Activated CD8-positive, alpha-beta memory T cell treated with anti-CD3 and anti-CD28 coated beads, Interleukin-2, amount 10 ng/mL, durations not matched to agents 7 days and 5 days (primary cell): ENCODE measurements at places on chromosomes 13 and 19. TPM values are rescaled to one million over a fixed set of nuclear protein-coding genes. Genes with fewer than 3 reads are reported as not detected.

GRCh38 chr13:110123041-110123809 lies 183.7 kb downstream of the COL4A1 start:
- DNase-seq, result no peak

GRCh38 chr19:11552666-11553372 lies 6.2 kb downstream of the ELOF1 start:
- DNase-seq, result no peak

GRCh38 chr13:26509491-26509890 lies 48.0 kb upstream of the WASF3 start:
- DNase-seq, result no peak

- no peak for DNase-seq
Measured at GRCh38 chr13:75129331-75129730, 352.6 kb downstream of the TBC1D4 start.

GRCh38 chr19:17424743-17425365 lies 5.0 kb downstream of the MVB12A start:
- DNase-seq, result no peak

GRCh38 chr19:38561658-38562057 lies 56.1 kb downstream of the MAP4K1 start:
- DNase-seq, result no peak

The IRGQ gene
- 12.9 TPM for total RNA-seq

- no peak for DNase-seq
Measured at GRCh38 chr13:99009987-99010551, 32.2 kb upstream of the DOCK9 start.

GRCh38 chr19:19106056-19106551 lies 32.2 kb downstream of the TMEM161A start:
- no peak for DNase-seq

The PROZ gene
- total RNA-seq, result not detected

DNA sequence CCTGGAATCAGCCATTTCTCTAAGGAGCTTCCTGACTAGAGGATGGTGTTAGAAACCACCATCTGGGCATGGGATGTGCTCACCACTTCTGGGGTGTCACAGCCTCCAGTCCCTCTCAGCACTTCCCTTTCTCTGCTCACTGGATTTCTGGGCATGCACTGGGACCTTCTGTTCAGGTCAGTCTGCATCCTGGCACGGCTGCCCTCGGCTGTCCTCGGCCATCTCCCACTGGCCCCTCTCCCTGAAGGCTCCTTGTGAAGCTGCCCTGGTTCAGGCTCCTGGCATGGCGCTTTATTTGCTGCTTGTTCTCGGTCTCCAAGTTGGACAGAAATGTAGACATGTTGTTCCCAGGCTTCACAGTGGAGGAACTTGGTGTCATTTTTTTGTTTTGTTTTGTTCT lies 60.0 kb downstream of the TEX29 start:
- peak; percentile 33 for DNase-seq

DNA sequence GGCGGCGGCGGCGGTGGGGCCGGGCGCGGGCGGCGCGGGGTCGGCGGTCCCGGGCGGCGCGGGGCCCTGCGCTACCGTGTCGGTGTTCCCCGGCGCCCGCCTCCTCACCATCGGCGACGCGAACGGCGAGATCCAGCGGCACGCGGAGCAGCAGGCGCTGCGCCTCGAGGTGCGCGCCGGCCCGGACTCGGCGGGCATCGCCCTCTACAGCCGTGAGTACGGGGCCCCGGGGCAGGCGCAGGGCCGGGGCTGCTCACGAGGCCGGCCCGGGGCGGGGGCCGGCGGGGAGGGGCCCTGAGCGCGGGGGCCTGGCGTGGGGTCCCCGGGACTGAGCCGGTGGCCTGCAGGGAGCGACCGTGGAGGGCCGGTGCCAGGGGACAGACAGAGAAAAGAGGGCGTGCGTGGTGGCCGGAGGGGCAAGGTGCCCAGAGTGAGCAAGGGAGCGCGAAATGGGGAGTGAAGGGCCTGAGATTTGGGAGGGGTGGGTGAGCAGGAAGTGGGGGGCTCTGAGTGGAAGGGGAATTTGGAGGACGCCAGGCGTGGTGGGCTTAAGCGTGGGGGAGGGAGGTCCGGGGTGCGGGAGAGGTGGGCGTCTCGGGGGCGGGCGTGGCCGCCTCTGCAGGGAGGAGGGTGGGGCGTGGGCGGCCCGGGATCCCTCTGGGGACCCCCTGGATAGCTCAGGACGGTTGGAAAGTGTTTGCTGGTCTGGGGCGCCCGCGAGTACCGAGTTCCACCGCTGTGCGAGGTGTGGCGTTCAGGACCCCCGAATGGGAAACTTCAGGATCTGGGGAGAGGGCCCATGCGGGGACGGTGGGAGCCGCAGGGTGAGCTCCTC lies 575 bp downstream of the CARM1 start:
- DNase-seq, result peak; percentile 57

The SPACA7 gene
- total RNA-seq, result not detected

The FAM124A gene
- 0.09 TPM for total RNA-seq

The CEACAM5 gene
- total RNA-seq, result not detected

The RFX1 gene
- 16.0 TPM for total RNA-seq

DNA sequence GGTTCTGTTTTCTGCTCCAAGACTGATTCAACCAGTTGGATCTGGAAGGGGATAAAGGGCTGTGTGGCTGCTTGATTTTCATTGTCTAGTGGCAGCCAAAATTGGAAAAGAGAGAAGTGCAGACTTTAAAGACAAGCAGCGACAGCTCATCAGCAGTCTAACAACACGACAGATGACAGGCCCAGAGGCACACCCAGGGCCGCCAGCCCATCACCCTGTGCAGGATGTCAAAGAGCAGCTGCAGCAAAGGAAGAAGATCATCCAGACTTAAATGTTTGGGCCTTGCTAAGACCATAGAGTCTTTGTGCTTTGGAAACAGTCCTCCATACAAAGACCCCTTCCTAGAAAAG lies 421.0 kb upstream of the KLF12 start:
- no peak for DNase-seq
